Fibroblast of lung (primary cell): ENCODE measurements at places on chromosomes 3 and 15.

- no peaks in the 10 kb centered on the region for H3K27me3 ChIP-seq
- no peaks in the 10 kb centered on the region for H3K36me3 ChIP-seq
- DNase-seq = no peak
- H3K4me3 ChIP-seq = no peak overlapping the region
- H3K4me1 ChIP-seq = no peaks in the 10 kb centered on the region
- H3K27ac ChIP-seq = no peak overlapping the region
Measured at GRCh38 chr15:53477981-53478766, 281.3 kb downstream of the WDR72 start.

- H3K4me1 ChIP-seq = peaks cover 6% of the 10 kb centered on the region
- H3K27ac ChIP-seq = no peak overlapping the region
- H3K4me3 ChIP-seq = no peak overlapping the region
Measured at GRCh38 chr15:101255051-101255395, 3.2 kb upstream of the CHSY1 start.

GRCh38 chr3:154011036-154011435 is 110.2 kb upstream of the ARHGEF26 start:
- H3K36me3 ChIP-seq = no peaks in the 10 kb centered on the region
- no peak for DNase-seq
- H3K4me1 ChIP-seq = no peaks in the 10 kb centered on the region
- no peak overlapping the region for H3K4me3 ChIP-seq

DNA sequence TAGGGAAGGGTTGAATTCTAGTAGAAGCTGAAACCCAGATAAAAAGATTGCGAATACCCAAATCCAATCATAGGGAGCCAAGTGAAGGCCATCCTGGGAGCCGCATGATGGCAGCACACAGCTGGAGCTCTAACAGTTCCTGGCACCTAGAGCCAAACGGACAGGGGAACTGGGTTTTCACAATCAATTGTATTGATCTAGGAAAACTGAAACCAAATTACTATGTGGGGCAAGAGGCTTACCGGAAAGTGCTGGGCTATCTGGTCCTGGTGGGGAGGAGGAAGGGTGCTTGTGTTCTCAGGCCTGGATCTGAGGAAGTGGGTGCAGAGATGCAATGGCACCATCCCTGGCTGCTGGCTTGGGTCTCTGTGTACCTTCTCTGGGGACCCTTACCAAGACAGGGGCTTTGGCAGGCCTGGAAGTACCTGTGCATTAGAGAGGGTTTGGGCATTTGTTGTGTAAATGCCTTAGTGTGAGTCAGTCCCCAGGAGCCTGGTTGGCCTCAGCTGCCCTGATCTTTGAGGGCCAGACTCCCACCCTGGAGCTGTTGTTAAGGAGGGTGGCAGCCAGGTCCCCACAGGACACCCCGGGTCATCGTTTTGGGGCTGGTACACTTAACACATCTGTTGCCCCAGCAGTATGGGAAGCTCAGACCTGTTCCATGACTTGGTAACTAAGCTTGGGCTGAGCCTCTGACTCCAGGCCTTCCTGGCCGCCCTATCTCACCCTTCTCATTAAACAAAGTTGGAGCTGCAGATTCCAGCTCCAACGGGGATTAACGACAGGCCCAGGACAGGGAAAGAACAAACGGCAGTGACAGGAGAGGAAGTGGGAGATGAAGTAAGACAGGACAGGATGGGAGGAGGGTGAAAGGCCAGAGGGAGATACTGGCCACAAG is 8.9 kb upstream of the FURIN start:
- H3K4me1 ChIP-seq = no peaks in the 10 kb centered on the region
- H3K27ac ChIP-seq = no peak overlapping the region
- H3K4me3 ChIP-seq = no peak overlapping the region
- DNase-seq = no peak
- no peaks in the 10 kb centered on the region for H3K36me3 ChIP-seq

DNA sequence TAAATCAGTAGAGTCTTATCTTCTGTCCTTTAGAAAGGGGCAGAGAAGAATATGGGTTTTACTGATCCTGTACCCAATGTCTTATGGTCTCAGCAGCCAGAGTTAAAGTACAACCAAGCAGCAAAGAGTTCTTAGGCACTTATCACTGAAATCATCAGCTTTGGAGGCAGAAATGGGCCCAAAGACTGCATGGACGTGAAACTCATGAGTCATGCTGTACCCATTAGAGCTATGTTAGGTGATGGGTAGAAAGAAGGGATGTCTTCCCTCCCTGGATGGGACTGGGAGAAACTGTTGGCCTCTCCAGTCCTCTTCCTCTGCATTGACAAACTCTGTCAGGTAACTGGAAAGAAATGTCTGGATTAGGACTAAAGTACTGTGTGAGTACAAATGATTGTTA is 63.4 kb downstream of the EOMES start:
- H3K4me3 ChIP-seq = no peak overlapping the region
- H3K36me3 ChIP-seq = no peaks in the 10 kb centered on the region
- DNase-seq = no peak
